GM23338 (cell line): ENCODE measurements at places on chromosomes 6 and 20.

- DNase-seq: peak; percentile 56
Measured at GRCh38 chr6:108119769-108120141, 45.2 kb upstream of the OSTM1 start.

GRCh38 chr20:39758876-39759275 lies 796.7 kb downstream of the DHX35 start:
- no peak for DNase-seq

DNA sequence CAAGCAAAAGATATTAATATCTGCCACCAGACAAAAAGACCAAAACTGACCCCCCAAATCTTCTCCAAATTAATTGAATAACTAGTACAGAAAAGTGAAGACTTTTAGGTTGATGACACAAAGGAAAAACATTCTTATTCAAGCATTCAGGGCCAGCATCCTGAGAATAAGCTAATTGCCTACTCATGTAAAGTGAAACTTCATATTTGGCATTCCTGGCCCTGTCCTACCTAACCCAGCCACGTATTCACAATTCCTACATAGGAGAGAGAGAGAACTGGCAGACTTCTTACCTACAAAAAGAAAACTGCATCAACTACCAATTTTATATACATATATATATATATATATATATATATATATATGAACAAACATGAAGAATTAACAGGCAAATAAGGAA lies 4.9 kb upstream of the ASCC3 start:
- peak; percentile 73 for DNase-seq

DNA sequence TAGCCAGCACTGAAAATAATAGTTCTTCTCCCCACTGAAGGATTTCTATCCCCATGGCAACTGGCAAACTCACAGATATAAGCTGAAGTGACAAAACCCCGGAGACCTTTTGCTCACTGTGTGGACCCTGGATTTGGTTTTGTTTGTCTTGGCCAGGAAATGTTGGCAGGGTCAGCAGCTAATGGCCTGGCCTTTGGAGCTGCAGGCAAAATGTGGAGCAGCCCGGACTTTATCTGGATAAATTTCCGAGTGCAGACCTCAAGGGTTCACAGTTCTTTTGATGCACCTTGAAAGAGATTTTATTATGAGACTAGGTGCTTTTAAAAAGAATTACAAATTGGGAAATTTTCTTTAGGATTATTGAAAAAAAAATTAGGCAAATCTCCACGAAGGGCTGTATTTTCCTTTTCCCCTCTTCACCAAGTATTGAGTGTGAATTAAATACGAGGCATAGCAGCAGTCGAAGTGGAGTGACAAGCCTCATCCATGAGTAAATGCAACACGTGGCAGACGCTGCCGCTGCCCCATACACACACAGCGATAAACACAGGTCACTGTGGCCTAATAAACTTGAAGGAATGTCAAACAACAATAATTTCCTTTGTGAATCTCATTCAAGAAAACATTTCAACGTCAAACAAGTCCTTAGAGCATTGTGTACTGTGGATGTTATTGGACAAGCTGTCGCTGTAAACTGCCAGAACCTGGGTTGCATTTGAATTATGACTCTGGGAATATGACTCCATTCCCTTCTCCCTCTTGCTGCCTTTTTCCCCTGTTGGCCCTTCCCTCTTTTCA lies 35.1 kb upstream of the CCN6 start:
- no peak for DNase-seq

DNA sequence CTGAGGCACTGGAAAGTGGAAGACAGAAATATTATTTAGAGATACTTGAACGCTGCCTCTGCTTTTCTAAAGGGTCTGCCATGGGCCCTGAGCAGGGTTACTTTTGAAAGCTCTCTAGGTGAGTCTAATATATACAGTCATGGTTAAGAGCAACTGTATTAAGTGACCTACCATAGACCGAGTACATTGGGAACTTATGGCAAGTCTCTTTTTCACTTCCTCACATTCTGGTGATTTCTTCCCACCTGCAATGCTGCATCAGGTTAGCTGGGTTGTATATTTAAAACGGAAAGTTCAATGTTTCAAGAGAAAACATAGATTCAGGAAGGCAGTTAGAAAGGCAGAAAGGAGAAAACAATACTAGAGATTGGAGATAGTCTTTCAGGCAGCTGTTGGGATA lies 154.7 kb downstream of the PHF3 start:
- no peak for DNase-seq

DNA sequence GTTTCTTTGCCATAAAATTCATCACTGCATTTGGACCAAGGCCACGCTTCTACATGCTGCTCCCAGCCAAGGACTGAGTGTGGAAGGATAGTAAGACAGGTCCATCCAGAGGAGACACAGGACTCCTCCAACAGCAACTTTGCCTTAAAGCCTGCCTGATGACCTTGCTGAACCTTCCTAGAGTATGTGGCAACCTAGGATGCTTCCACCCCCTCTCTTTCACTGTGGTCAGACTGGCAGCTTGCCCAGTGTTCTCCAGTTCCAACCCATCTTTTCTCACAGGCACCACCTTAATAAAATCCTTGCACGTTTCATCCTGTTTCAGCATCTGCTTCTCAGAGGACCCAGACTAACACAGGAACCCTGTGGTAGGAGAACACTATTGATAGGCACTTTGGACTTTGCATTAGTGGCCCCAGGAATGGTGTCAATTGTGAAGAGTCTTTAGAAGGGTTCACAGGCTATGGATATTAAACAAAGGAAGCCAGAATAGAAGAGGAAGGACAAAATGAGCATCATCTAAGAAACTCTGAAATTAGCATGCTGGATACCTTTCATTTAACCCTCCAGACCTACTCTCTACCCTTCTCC lies 2.4 kb upstream of the PKHD1 start:
- DNase-seq: no peak

GRCh38 chr6:12811519-12811918 lies 95.0 kb downstream of the PHACTR1 start:
- DNase-seq: no peak

DNA sequence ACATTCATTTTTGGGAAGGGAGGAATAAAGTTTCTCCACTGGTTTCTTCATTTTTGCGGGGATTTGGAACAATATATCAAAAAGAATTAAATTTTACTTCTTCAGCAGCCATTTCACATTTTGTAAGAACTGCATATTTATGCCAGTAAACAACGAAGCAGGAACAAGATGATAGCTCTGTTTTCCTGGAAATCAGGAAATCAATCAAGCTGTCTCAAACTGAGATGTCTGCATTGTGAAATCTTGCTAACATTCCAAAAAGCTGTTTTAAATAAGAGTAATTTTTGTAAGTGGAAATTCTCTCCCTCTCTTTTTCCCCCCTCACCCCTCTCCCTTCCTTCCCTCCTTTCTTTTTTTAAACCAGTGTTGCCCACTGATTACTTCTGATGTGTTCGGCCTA lies 20.0 kb downstream of the MAPK13 start:
- DNase-seq: no peak

DNA sequence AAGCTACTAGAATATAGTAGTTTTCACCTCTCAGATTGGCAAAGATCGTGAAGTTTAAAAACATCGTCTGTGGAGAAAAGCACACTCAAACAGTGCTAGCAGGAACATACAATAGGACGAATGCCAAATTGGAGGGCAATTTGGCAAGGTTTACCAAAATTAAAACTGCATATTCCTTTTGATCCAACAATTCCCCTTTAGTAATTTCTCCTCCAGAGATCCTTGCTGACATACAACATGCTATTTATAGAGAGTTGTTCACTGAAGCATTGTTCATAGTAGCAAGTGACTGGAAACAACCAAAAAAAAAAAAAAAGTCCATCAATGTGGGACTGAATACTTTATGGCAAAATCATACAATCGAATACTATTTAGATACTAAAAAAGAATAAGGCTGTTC lies 202.2 kb downstream of the ATXN1 start:
- DNase-seq: no peak

GRCh38 chr6:100818066-100818465 lies 63.1 kb downstream of the ASCC3 start:
- no peak for DNase-seq

DNA sequence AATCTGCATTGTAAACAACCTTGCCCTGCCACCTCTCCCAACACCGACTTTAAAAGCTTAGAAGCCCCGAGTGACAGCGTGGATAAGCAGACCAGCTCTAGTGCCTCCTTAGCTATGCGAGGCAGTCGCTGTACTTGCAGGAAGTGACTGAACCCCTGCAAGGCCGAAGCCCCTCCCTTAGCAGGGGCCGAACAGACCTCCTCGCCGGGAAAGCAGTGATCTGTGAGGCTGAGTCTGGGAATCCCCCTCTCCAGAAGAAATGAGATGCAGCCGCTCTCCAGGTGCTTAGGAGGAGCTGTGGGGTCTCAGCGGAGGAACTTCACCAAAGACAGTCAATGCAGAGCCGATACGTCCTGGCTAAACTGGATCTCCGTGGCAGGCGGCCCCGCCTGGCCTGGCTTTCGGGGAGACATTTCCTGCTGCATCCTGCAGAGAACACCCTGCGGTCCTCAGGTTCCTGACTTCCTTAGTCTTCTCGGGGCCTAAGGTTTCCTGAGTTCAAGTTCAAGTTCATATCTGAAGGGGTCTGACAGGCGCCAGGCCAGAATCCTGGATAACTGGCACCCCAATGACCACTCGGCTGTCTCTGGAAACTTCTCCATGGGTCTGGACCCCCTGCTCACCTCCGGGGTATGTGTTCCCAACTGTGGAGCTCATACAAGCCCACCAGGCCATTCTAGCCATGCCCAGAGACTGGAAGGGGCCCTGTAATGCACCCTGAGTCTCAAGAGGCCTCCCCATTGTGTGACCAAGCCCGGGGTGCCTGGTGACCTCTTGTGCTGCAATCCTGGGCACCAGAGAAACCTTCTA lies 20.4 kb upstream of the FRMD1 start:
- DNase-seq: peak; percentile 51

DNA sequence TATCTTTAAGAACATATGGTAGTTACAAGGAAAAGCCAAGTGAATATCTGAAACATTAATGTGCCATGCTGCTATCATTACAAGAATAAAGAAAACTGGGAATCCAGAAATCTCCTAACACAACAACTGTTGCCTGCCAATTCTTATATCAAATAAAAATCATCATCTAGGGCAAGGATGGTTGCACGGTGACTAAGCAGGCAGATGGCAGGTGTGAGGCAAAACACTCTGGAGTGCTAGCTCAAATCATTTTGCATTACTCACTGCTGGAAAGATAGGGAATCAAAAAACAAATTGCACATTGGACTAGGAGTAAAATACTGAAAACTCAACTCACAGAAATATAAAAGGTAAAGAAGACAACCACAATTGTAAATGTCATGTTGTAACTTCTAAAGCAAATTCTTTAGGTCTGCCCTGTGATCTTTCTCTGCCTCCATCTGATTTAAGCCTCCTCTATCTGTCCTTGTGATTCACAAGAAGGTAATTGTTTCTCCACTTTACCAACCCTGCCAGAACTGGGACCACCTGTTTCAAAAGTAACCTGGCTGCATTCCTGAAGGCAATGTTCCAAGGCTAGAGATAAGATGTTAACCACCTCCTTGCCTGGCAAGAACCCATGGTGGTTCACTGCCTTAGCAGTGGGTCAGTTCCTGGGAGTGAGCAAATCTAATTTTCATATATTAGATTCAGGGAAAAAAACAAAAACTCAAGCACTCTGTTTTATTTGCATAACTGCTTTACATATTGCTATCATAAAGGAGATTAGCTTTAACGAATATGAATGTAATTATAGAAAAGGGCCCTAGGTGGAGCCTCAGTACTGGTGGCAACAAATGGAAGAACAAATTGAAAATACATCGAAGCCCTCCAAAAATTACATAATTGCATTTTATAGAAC lies 33.1 kb upstream of the LCA5 start:
- DNase-seq: peak; percentile 92

DNA sequence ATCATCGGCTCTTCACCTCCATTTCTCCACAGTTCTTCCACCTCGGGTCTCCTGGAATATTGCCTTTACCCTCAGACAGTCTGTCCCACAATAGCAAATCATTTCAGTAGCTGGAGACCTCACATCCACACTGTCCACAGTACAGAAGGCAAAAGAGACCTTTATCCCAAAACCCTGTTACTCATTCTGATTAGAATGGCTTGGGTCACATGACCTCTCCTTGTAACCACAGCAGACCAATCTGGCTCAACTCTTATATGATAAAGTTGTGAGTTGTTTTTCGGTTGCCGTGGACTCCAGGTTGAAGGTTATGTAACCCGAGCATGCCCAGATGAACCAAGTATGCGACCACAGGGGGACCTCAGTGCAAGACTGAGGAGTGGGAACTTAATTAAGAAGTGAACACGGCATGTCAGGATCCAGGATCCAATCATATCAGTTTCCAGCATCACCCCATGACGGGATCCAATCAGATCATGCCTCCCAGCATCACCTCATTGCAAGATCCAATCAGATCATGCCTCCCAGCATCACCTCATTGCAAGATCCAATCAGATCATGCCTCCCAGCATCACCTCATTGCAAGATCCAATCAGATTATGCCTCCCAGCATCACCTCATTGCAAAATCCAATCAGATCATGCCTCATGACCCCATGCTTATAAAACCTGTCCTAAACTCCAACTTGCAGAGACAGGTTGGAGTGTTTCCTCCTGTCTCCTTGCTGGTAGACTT lies 68.7 kb downstream of the LY86 start:
- no peak for DNase-seq
